ENCODE measurements at places on chromosomes 5 and 9.

GRCh38 chr5:39132792-39133191 lies 58.6 kb upstream of the RICTOR start:
- DNase-seq: no peak

GRCh38 chr9:86486891-86487837 lies 133.0 kb upstream of the TUT7 start:
- DNase-seq: no peak

- DNase-seq: no peak
Measured at GRCh38 chr9:3848445-3849114, 322.8 kb upstream of the RFX3 start.

GRCh38 chr9:108316066-108316465 lies 539.7 kb downstream of the ACTL7B start:
- no peak for DNase-seq

GRCh38 chr5:127994087-127994660 lies 89.4 kb upstream of the SLC12A2 start:
- no peak for DNase-seq

DNA sequence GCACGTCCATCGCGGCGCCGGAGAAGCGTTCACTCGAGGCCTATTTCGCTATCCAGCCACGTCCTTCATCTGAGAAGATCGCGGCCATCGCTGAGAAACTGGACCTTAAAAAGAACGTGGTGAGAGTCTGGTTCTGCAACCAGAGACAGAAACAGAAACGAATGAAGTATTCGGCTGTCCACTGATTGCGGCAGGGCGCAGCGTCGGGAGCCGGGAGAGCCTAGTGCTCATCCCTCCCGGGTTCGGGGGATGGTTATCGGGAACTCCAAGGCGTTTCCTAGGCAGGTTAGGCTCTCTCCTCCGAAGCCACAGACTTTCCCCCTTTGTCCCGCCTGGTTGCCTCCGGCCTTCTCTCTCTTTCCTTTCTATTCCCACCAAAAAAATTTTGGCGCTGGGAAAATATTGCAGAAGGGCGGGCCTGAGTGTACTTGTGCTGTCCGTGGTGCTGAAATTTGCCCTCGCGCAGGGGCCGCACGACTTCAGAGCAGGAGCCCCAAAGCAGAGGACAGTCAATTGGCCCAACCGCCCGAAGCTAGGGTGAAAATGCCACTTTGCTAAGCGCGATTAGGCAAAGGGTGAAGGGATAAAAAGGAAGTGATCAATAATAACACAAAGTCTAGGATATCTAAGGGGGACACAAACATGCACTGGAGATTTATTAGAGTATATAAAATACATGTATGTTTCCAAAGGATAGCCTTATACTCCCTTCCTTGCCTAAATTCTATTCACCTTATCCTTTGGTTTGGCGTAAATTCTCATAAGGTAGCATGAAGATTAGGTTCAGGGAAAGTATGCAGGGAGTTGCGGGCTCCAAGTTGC lies 1.8 kb downstream of the POU4F3 start:
- DNase-seq: no peak

DNA sequence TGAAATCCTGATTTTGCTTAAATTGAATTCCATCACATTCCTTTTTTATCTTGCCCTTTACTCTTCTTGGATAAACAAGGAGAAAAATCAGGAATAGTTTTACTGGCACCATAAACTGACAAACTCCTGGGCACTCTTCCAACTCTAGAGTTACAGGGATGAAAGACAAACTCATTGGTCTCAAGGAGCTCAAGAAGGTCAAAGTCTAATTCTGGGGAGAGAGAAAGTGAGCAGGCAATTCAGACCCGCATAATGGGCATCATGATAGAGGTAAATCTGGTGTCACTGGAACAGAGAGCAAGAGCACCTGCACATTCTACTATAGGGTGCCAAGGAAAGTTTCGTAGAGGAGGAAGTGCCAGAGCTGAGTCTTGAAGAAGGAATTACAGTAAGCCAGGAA lies 64.8 kb downstream of the GRIN3A start:
- DNase-seq: no peak

DNA sequence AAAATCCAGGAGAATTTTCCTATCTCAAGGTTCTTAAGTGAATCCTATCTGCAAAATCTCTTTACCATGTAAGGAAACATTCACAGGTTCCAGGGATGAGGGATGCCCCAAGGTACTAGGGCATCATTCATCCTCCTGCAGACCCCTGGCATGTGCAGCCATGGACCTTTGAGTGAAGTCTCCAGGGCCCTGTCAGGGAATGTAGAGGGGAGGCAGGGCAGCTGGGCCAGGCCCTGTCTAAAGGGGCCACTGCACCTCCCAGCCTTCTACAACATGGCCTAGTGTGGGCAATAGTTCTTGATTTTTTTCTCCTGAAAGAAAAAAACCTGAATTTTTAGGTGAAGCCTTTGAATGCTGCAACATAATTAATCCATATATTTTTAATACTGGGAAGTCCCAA lies 63.3 kb downstream of the SEMA4D start:
- no peak for DNase-seq

GRCh38 chr5:40518485-40518917 lies 161.2 kb upstream of the PTGER4 start:
- no peak for DNase-seq

DNA sequence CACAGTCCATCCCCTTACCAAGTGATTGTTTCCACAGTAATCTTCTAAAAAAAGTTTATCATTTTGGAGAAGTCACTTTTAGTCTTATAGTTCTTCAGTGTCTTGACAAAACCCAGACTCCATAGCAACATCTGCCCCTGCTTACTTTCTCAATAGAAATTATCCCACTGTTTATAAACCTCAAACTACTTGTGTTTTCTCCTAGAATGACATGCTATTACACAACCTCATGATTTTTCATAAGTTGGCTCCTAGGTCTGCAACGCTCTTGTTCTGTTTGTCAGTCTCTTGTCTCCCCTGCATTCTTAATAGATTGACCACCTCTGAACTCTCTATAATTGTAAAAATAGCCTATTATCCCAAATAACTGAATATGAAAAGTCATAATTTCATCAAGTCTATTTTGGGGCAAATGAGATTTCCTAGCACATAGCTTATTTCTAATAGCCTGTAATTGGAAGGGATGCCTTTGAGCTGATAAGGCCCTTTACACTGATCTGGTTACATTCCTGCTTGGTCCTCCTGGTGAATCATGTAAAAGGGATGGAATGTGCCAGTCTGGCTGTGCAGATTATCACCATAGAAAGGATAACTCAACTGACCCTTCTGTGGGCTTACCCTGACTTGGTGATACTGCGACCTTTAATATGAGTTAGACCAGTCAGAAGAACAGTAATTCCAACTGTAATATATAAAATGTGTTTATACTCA lies 69.6 kb downstream of the CHSY3 start:
- DNase-seq: no peak

DNA sequence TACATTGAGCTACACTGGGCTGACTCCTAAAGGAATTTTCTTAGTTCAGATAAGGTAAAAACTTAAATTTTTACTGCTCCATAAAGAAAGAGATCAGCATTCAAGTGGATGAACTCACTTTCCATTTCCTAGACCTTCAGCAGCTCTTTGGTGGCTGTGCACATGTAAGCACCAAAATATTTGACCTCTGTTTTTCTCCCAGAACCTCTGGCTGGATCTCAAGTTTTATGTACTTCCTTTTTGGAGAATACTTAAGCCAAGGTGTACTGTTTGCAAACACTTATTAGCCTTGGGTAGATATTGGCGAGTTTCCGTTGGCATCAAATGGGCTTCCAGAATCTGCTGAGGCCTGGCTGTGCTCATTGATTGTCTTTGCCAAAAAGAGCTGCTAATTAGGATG lies 10.3 kb downstream of the TNC start:
- no peak for DNase-seq

- no peak for DNase-seq
Measured at GRCh38 chr5:134127376-134127861, 12.9 kb downstream of the TCF7 start.

DNA sequence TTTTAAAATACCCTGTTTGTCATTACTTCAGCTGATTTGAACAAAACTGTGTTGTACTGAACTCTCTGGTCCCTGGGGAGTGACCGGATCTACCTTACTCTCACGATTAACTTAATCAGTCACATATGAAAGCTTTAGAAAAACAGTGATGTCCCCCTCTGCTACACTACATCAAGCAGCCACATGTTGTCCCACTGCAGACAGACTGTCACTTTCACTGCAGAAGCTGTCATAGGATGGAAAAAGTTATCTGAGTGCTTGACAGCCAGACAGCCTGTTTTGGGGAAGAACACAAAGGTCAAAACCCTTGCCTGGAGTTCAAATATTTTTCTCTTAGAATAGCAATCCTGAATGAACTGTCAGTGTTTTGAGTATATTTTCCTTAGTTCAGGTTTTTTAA lies 546.4 kb downstream of the DTWD2 start:
- no peak for DNase-seq

- no peak for DNase-seq
Measured at GRCh38 chr5:147935032-147935431, 28.7 kb upstream of the C5orf46 start.

DNA sequence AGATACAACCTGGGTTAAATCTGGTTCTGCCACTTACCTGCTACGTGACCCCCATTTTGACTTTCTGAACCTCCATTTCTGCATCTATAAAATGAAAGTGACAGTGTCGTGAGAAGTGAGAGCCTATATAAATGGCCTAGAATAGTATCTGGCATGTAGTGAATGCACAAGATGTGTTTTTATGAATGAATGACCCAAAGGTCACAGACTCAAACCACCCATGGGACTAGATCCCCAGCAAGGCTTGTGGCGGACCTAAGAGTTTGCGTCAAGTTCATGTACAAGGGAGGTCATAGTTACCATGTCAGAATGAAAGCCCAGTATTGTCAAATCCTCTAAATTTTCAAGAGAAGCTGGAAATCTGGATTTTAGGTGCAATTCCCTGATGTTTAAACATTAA lies 11.2 kb upstream of the SETD9 start:
- DNase-seq: no peak

DNA sequence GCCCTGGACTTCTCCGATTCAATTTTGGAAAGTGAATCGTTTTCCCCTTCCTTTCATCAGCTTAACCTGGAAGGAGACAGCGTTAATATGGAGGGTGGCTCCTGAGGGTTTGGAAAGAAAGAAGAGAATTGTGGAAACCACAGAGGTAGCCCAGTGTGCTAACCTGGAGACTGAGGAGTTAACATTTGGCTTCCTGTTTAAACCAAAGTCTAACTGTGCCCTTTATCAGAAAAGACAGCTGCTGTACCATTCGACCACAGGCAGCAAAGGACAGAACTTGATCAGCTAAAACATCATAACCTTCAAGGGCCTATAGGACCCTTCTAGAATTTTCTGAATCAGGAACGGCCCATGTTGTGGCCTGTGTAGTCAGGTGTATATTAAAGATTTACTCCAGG lies 735 bp downstream of the IDNK start:
- DNase-seq: no peak

- DNase-seq: no peak
Measured at GRCh38 chr5:163165277-163165676, 272.1 kb upstream of the CCNG1 start.

GRCh38 chr5:72020161-72020983 lies 86.9 kb upstream of the MAP1B start:
- DNase-seq: no peak

DNA sequence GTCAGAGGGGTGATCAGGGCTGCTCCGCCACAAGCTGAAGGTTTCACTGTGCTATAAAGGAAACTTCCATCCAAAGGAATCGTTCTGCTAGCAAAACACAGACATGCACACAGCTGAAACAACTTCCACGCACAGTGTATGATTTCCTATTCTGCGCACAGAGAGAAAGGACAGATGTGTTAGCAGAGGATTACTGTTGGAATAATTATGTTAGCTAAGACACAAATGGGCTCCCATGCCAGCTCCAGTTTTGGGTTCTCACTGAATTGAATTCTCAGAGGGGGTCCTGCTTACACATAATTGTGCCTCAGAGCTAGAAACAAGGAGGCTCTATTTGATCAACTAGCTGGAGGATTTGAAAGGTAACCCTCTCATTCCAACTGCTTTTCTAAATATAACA lies 352.4 kb downstream of the IRX2 start:
- no peak for DNase-seq

DNA sequence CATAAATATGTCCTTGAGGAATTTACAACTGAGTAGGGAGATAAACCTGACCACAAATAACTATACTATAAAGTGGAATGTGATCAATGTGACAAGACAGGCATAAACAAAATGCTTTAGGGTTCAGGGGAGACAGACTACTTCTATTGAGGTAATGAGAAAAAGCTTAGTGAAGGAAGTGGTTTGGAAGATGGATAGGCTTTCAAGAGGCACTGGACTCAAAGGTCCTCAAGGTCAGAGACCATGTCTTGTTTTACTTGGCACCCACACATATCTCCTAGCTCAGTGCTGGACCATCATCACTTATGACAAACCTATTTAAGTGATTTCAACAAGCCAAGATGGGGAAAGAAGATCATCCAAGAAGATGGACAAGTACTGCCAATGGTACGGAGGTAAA lies 257.8 kb downstream of the BNC2 start:
- DNase-seq: no peak

- no peak for DNase-seq
Measured at GRCh38 chr9:113563826-113564497, 100.4 kb downstream of the RGS3 start.

GRCh38 chr9:73269430-73270101 lies 117.9 kb downstream of the ANXA1 start:
- DNase-seq: no peak

DNA sequence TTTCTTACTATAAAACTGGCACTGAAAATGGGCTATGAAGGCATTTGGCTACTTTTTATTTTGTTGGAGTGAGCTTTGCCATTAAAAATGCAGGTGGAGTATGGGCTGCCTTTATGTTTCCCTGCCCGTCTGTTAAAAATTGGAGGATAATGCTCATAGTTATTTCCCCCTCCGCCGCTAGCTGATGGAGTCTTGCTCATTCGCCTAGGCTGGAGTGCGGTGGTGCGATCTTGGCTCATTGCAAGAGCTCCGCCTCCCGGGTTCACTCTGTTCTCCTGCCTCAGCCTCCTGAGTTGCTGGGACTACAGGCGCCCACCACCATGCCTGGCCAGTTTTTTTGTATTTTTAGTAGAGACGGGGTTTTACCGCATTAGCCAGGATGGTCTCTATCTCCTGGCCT lies 8.6 kb downstream of the G3BP1 start:
- DNase-seq: no peak

DNA sequence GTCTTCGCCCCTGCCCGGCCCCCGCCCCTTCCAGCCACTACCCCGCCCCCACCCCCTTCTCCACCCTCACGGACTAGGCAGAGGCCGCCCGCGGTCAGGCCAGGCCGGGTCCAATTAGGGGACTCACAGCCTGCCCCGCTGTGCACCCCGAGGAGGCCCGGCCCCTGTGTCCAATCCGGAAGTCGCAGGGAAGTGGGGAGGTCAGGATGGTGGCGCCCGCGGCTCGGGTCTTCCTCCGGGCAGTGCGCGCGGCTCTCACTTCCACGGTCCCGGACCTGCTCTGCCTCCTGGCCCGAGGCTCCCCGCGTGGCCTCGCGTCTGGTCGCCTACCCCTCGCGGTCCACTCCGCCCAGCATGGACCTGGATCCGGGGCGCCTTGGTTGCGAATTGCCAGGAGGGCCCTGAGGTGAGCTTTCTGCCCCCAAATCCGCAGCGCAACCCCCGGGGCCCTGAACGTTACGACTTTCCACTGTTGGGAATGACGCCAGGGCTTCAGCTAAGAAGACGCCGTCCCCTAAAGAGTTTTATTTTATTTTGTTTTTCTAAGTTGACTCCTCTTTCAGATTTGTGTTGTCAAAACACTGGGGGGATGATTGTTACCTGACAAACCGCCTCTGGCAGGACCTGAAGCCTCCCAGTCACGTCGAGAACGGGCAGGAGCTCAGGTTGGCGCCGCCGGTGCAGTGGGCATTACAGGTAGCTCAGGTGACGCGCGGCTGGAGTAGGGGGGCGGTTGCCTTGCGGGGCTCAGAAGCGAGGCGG lies 763 bp upstream of the IRX2 start:
- no peak for DNase-seq
